Stimulated activated CD8-positive, alpha-beta memory T cell treated with anti-CD3 and anti-CD28 coated beads, Interleukin-7, amount 100 ng/mL, for 1 hour (primary cell): ENCODE measurements at places on chromosomes 5 and 9.

GRCh38 chr9:3241290-3241689, 284.5 kb downstream of the RFX3 start:
- DNase-seq: no peak

- DNase-seq: no peak
Observed at GRCh38 chr9:135287627-135288026, 192.0 kb upstream of the PPP1R26 start.

DNA sequence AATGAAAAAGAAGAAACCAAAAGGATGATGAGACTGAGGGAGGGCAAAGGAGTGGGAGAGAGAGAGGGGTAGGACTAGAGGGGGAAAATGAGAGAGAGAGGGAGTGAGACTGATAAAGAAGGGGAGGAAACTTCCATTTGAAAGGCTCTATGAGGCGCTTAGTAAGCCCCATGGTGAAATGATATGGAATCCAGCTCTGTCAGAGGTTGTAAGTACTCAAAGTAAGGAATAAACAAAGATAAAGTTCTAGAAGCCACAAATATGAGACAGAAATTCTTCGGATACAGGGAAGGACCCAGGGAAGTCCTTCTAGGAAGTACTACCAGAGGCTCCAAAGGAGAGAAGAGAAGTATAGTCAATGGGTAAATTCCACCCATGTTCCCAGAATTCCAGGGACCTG, 21.7 kb upstream of the VLDLR start:
- DNase-seq: no peak

DNA sequence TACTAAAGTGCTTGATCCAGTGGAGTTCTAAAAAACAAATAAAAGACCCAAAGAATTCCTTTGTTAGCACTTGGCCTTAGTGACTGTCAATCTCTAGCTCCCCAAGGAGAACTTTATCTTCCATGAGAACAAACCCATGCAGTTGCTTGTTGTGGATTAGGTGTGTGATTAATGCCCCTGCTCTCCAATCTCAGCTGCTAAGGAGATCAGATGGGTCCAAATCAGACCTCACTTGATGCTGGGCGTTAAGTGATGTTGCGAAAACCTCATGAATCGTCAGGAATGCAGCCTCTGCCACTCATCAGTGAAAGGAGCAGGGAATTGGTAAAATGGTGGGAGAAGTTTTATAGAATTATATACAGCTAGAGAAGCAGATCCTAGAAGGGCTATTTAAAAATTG, 133.7 kb downstream of the DMAC1 start:
- no peak for DNase-seq

- DNase-seq: no peak
Observed at GRCh38 chr5:73625944-73626811, at the start of gene ARHGEF28. Gene ARHGEF28, plus strand, starts transcription at chr5:73626196. Its CDS starts 58,656 bp downstream, at chr5:73684852.

GRCh38 chr5:91024727-91025126, 358.4 kb downstream of the ARRDC3 start:
- no peak for DNase-seq

DNA sequence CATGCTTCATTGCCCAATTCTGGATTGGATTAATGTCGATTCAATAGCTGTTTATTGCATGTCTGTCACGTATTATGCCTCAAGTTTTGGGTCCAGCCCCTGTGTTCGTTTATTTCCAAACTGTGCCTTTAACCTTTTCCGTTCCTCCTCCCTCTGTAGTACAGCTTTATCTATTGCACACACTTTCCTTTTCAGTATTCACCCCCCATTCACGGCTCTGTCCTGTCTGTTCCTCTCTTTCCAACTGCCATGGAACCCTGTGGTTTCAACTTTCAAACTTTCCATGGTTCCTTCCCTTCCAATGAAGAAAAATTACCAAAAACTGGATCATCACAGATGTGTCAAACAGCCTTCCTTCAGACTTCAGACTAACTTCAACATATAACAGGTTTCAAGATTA, 17.1 kb downstream of the SMARCA2 start:
- DNase-seq: no peak

GRCh38 chr9:82467436-82467835, 478.9 kb downstream of the SPATA31D1 start:
- DNase-seq: no peak

DNA sequence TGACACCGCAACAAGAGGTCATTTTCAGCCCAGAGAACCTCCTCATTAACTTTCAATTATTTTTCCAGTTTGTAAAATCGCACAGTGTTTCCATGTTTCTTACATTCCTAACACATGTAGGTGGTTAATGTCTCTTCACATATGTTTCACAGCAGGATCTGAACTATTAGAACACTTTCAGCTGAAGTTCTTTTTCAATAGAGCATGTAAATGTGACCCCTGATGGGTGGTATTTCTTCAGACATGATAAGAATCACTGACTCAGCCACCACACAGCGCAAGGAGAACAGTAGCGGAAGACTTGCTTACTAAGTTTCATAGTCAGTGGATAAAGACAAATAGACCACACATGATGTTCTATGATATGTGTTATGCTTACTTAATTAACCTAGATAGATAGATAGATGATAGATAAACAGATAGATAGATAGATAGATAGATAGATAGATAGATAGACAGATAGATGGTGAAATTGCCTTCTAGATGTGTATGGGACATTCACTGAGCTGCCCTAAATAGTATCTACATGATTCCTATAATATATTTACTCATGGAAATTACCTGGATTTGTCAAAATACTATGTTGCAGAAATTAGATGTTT, 1992.1 kb upstream of the NUDT12 start:
- no peak for DNase-seq

DNA sequence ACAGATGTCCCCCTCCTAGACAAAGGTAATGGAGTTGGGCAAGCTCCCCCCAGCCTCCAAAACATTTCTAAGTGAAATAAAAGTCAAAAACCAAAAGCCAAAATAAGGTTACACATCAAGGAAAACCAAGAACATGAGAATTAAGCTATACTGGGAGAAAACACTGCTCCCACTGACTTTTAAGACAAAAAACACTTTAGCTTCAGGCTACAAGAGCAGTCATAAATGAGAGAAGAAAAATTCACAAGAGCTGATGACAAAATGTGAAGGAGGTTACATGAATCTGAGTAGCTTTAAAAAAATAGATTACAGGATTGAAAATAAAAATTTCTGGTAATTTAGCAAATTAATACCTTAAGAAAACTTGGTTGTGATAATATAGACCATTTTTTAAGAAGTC, 1370.3 kb upstream of the CDH9 start:
- no peak for DNase-seq

- peak; percentile 79 for DNase-seq
Observed at GRCh38 chr9:136799854-136800657, 3.9 kb downstream of the CCDC183 start.

GRCh38 chr5:18457255-18457654, 823.0 kb downstream of the TAF11L14 start:
- no peak for DNase-seq

GRCh38 chr5:171841984-171842776, 56.6 kb downstream of the SMIM23 start:
- DNase-seq: no peak

GRCh38 chr9:34114436-34114835, 12.1 kb downstream of the DCAF12 start:
- no peak for DNase-seq

GRCh38 chr5:57986761-57987341, 473.0 kb downstream of the PLK2 start:
- no peak for DNase-seq

DNA sequence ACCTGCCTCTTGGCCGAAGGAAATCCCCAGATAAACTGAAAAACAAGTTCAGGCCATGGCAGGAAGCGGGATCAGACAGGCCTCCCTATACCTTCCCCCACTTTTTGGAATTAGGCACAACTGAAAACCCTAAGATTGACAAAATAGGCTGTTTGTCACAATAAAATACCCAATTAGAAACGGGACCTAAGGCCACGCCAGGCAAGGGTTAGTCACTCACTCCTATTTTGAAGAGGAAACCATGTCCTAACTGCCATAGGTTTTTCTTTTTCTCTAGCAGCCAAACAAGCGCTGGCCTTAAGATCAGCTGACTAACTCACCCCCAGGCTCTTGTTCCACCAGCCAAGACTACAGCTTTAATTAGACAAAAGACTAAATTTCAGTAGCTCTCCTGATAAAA, 11.9 kb downstream of the FBP2 start:
- DNase-seq: no peak

DNA sequence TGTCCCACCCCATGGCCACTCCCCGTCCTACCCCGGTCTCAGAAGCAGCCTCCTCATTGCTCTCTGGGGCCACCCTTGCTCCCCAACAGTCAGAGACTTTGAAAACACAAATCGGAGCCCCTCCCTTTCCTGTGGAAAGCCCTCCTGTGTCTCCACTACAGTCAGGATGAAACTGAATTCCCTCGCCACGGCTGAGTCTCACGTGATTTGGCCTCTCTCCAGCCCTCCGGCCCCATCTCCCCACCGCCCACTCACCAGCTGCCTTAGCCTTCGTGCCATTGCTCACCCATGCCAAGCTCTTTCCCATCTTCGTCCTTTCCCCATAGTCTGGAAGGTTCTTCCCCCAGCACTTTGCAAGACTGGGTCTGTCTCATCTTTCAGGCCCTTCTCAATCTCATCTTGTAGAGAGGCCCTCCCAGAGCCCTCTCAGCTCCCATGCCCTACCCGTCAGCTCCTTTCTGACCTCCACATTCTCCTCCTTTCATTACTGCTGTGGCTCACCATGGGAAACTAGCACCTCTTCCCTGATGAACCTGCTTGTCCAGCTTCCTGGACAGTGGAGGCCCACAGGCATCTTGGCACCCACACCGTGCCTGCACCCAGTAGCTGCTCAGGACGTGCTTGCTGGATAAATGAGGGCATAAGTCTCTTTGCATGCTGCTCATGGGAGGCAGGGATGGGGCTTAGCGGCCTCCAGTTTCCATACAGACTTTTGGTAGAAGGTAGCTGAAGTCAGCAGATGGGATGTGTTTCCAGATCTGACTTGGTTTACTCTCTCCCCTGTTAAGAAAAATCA, 126.4 kb upstream of the COL5A1 start:
- DNase-seq: no peak

DNA sequence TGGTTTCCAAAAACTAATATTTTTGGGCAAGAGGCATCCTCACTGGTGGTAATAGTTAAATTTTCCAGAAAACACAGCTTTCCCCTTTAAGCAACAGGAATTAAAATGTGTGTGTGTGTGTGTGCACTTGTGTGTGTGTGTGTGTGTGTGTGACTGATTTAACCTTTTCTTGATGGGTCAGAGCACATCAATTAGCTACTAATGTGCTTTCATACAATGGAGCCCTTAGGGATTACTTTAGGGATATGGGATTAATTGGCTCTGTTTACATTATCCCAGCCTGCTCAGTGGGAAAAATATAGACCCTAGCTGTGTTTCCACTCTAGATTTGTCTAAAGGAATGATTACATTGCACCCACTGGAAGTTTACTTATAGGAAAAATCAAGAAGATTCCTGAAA, 6.5 kb downstream of the PLCXD3 start:
- no peak for DNase-seq

DNA sequence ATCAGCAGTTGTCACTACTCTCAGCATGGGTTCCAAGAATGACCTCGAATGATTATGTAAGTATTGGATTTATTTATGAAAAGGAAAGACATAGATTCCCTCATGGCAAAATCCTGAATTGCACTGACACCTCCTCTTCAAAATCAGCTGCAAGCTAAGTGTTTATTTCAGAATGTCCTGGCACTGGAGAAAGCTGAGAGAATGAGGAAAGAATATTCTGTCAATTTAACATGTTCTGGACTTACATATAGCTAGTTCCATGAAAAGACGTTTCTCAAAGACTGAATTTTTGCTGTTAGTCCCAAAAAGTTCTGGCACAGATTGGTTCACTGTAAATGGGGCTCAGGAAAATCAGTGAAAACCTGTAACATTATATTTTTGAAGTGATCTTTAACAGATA, 120.3 kb downstream of the NREP start:
- no peak for DNase-seq

DNA sequence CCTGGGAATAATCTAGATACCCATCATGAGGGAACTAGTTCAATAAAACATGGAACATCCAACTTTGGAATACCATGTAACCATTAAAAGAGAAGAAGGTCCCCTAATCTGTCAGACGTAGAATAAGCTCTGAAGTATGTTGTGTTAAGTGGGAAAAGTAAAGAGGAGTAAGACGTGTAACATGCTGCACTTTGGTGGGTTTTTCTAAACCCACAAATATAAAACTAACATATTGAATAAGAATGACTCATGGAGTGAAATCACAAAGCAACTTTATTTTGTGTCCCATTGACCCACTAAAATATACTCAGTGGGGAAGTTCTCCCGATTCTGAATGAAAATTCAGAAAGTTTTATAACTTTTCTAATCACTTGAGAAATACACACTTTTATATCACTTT, 67.9 kb upstream of the PIK3R1 start:
- no peak for DNase-seq

DNA sequence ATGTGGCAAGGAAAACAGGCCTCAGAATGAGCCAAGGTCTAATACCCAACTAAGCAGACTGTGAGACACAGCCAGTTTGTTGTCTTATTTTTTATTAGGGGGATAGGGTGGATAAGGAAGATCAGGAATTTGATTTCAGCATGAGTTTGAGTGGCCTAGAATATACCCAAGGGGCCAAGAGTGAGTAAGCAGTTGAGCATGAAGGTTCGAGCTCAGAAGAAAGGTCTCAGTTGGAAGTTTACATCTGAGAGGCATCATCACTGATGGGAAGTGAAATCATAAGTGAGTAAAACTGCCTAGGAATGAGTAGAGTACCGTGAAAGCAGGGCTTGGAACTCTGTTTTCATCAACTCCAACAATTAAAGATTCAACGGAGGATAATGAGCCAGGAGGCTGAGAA, 12.6 kb downstream of the PSMD5 start:
- DNase-seq: no peak

DNA sequence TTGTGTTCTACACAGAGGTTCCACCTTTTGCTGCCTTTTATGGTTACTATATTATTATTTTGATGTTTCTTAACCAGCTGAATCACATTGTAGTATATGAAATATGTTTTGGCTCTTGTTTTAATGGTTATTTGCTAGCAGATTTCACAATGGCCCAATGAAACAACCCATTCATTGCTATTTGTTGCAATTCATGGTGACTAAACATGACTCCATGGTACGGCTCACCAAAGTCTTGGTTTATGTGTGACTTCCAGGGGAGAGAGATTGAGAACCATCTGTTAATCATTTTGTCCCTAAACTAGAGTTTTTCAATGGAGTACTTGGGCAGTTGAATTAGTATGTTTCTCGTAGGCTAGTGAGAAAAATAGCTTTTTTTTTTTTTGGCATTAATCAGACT, 108.4 kb downstream of the GHR start:
- DNase-seq: no peak

- no peak for DNase-seq
Observed at GRCh38 chr9:93081931-93082330, 14.1 kb upstream of the CARD19 start.
